ENCODE measurements at places on chromosomes 12 and 14.

DNA sequence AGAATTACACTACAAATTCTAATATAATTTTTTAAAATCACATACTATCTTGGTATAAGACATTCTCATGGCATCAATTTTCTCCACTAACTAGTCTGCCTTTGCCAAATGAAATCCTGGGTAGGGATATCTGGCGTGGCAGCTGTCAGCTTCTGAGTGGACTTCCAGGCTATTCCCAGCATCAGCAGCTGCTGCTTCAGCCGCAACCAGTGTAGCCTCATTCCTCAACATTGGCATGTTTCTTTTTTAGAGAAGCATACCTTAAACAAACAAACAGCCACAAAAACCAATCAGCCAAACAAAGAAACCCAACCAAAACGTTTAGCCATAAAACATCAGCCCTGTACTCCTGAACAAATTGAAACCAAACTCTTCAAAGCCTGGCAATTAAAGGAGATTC lies 235.8 kb downstream of the SSPN start:
- DNase-seq = no peak

DNA sequence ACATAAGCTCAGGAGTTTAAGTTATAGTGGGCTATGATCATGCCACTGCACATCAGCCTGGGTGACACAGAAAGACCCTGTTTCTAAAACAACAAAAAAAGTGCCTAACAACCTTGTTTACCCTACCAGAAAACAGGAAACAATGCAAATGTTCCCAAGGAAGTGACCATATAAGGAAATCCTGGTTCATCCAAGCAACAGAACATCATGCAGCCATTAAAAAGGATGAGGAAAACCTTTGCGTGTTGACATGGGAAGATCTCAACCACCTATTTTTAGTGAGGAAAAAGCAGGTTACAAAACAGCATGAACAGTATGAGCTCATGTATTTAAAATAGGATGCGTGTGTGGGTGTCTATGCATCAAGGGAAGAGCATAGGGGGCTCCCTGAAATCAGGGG lies 13.7 kb downstream of the HRK start:
- no peak for DNase-seq

DNA sequence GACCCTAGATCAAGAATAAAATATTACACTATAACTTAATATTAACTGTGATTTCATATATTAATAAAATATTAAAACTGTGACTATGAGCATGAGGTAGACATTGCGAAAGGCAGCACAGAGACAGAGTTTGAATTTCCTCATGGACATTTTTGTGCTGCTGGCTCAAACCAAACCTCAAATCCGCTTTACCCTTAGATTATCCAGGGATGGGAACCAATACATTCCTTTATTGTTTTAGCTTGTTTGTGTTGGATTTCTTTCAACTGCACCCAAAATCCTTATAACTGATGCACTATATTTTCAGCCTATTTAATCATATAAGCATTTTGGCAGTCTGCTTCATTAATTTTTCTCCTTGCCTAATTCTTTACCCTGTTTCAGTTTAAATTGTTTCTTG lies 436.7 kb downstream of the ATP23 start:
- DNase-seq = no peak

GRCh38 chr12:4118017-4118510 lies 155.5 kb upstream of the CCND2 start:
- peak; percentile 9 for DNase-seq

GRCh38 chr12:113838896-113839295 lies 127.2 kb downstream of the RBM19 start:
- DNase-seq = no peak

DNA sequence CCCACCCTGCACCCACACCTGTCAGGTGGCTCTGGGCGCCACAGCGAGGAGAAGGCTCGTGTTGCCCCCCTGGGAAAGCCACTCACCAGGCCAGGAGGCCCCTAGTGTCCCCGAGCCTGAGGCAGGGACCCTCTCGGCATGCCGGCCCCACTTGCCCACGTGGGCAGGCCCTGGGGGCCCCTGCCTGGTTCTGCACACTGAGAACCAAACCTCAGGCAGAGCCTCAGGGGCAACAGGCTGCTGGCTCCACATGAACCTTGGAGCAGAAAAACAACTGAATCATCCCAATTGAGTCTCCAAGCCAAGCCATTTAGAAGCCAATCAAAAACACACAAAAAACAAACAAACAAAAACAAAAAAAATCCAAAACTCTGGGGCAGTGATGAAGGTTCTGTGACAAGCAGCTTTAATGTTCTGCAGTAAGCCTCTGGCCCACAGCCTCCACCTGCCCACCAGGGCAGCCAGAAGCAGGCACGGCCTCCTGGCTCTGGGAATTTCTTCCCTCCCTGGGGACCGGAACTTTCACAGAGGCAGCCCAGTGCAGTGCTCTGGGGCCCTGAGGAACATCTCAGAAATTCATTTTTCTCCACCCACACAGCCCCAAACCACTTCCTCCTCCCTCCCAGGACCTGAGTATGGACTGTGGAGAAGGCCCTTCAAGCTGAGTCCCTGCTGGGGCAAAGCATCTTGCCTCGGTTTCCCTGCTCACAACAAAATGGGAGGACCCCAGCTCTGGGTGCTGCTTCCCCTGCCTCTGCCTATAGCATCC lies 90.2 kb downstream of the CHGA start:
- DNase-seq = peak; percentile 55

- peak; percentile 83 for DNase-seq
These were observed at the start of gene NAA25 for GRCh38 chr12:112108202-112109079. NAA25 (minus strand) TSS chr12:112108783; CDS start chr12:112108773, 10 bp downstream.

DNA sequence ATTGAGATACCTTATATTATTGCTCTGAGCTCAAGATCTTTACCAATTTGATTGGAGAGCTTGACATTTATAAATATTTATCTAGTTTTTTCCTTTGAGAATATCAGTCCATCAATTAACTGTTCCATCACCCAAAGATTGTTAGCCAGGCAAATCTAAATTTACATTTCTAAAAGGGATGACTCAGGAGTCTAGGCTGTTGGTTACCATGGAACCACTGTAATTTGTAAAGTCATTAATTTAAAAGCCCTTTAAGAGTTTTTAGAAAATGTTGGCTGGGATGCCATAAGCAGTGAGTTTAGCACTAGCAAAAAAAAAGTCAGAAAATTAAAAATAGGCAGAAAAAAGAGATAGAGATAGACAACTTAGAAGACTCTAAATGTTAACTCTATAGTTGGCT lies 19.5 kb upstream of the SERPINA1 start:
- no peak for DNase-seq

- DNase-seq = peak; percentile 56
These were observed 44.3 kb downstream of the TMTC1 start for GRCh38 chr12:29739279-29739991.

DNA sequence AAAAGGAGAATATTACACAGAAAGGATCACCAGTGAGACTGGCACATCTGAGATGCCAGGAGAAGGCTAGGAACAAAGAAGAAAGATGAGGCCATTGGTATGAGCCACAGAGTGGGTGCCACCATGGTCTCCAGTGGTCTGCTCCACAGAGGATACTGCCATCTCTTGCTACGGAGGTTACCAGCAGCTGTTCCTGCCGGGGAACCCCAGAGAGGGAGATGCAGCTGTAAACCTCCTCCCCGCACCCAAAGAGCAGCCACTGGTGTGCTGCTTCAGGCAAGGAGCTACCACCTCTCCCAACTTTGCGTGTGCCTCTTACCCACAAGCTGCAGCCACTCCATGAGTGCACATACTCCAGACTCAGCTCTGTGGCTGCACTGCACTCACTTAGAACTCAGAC lies 201.5 kb upstream of the RTL1 start:
- DNase-seq = no peak

DNA sequence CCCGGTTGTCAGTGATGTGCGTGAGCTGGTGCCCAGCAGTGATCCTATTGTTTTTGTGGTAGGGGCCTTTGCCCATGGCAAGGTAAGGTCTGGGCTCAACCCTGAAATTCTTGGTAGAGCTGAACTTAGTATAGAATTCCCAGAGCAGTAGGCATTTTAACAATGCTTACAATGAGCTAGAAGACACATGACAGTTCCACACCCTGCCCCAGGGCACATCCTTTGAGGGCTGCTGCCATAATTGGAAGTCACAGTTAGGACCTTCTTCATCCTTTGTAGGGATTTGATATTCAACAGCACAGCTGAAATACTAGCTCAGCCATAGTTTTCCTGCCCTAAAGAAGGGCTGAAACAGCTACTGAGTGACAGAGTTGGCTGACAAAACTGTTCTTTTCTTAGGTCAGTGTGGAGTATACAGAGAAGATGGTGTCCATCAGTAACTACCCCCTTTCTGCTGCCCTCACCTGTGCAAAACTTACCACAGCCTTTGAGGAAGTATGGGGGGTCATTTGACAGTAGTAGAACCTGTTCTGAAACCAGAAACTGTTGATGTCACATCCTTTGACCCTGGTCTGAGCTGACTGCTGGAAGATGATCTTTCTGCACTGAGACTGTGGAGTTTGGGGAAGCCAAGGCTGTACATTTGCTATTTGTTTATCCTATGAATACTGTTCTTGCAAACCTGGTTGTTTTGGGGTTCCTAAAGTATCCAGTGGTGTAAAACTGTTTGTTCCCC lies 4.8 kb downstream of the EMG1 start:
- DNase-seq = no peak

DNA sequence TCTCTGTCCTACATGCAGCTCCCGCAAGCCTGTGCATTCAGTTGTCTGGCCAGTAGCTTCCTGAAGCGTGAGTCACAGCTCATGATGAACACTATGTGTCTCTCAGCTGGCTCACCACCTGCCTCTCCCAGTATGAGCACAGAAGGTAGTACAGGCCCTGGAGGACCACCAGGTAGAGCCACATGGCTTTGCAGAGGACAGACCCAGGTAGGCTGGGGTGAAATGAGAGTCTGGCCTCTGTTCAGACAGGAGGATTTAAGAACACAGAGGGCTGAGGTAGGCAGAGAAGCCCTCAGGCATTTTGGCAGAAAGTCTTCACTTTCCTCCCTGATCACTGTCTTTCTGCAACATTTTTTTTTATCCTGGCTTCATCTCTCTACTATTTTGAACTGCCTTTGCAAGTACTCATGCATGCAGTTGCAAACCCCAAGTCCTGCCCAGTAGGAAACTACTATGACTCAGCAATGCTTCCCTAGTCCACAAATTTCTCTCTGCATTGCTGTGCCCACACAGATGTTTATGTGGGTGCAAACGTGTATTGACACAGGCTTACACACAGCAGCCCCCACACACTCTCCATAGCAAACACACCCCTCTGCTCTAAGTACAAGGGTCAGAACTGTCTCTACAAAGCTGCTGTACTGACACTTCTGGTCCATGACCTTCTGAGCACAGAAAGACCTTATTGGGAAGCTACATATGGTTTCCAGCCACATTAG lies 7.2 kb upstream of the SDR9C7 start:
- DNase-seq = peak; percentile 29

GRCh38 chr12:28130625-28131598 lies 59.3 kb upstream of the CCDC91 start:
- DNase-seq = peak; percentile 100

DNA sequence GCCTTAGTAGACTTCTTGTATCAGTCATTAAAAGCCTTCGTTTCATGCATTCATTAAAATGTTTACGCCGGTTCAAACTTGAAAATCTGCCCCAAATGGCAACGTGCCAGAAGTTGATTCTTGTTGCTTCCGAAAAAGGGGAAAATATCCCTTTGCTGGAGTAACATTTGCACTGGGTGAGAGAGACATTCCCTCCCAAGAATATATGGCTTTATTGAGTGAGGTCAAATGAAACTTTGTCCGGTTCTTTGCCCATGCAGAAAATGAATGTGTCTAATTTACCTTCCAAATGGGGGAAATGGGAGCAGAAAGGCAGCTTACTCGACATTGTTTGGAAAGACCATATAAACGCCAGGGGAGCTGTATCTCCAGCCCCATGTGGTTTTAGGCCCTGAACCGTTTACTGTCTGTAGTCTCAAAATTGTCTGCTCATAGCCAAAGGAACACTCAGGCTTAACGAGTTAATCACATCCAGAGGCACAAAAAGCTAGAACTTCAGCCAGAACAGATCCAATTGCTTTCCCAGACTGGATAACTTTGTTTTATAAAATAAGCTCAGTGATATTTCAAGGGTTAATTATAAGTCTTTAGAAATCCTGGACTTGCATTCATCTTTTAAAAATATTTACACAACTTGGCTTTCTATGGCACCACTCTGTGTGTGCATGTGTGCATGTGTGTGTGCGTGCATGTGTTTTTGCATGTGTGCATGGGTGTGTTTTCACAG lies 2.9 kb upstream of the EMP1 start:
- no peak for DNase-seq

DNA sequence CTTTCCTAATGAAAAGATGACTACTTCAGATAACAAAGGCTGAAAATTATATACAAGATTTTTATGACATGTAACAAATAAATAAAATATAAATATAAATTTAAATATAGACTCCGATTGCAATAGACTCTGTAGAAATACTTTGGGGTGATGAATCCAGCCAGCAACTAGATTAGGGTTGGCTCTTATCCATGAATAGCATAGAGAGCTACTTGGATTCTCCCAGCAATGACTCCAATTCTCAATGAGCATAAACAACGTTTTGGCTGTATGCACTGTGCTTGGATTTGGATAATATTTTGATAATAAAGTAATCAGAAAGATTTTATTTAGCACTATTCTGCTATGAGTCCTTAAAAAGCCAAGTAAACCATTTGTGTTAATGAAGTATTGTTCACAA lies 58.0 kb upstream of the LRFN5 start:
- DNase-seq = no peak

- no peak for DNase-seq
These were observed 304.7 kb downstream of the RMST start for GRCh38 chr12:97767347-97767746.

- no peak for DNase-seq
These were observed at the start of gene IFNG-AS1 for GRCh38 chr12:67989184-67989920. IFNG-AS1 (plus strand) TSS chr12:67989447.

DNA sequence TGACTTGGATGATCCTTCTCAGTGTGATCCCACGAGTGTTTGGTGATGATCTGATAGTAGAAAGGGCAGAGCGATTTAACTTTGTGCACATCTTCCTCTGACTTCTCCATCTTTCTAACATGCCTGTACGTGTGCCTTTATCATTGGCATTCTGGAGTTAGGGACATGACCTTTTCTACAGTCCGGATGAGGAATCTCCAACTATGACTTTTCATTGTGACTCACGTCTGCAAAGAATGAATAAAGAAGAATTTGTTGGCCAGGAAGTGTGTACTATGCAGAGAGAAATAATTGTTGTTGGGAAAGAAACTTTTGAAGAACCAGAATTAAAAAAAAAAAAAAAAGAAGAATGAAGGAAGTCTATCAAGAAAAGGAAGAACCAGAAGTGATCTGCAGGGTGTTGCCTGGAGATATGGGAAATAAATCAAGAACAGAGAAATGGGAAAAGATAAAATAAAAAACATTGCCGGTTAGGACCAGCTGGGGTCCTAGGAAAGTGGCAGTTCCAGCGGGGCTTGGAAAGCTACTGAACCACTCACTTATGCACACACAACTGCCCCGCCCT lies 25.3 kb downstream of the PPFIBP1 start:
- DNase-seq = peak; percentile 72

DNA sequence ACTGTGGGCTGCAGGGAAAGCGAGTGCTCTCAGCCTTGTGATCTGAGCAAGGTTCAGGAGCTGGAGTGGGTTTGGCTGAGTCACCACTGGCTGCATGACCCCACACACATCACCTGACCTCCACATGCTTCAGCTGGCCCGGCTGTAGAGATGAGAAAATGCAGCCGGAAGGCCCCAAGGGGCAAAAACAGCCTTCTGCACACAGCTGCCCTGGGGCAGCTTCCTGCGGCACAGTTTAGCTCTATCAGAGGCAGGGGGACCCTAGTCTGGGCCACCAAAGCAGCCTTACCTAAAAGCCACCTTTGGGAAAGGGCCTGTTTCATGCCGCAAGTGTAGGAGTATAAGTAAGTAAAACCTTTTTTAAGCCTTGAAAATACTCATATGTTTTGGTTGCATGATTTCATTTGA lies 123.3 kb downstream of the SSPN start:
- DNase-seq = peak; percentile 84

GRCh38 chr12:120266180-120266870 lies 795 bp upstream of the PXN start:
- DNase-seq = no peak
